ENCODE measurements at places on chromosomes 16 and 17.

- DNase-seq = no peak
Measured at GRCh38 chr16:62038646-62039045, 2.4 kb upstream of the CDH8 start.

- no peak for DNase-seq
Measured at GRCh38 chr17:27521281-27522027, 65.2 kb downstream of the KSR1 start.

DNA sequence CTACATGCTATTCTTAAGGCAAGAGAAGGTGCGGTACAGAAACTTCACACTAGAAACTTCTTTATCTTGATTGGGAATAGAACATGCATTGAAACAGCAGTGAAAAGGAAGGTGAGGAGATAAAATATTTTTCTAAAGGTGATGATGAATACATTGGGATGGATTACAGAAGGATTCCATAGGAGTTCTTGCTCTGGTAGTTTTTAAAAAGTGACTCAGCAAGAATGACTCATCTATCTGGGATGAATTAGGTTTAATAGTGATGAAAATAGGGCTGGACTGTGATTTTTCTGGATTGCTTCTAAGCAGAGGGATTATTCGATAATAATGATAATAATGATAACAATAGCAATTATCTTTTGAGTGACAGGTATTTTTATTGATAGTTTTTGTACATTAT, 65.6 kb upstream of the HS3ST4 start:
- DNase-seq = no peak

GRCh38 chr17:81305051-81305630, 10.0 kb upstream of the SLC38A10 start:
- DNase-seq = no peak

DNA sequence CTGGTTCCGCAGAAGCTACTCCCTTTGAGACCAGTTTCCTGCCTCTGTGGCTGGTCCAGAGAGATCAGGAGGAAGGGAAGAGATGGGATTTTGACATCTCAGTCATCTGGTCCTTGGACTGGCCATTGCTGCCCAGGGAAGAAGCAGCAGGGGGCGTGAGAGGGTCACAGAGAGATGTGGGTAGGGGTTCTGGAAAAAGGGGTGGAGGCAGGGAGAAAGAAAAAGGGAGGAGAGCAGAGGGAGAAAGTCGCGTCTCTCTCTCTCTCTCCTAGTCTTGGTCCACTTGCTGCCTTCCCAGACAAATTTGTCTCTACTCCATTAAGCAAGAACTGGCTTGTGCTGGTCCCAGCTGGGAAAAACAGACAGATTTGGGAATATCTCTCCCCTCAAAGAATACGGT, 4.4 kb downstream of the SHBG start:
- DNase-seq = no peak

DNA sequence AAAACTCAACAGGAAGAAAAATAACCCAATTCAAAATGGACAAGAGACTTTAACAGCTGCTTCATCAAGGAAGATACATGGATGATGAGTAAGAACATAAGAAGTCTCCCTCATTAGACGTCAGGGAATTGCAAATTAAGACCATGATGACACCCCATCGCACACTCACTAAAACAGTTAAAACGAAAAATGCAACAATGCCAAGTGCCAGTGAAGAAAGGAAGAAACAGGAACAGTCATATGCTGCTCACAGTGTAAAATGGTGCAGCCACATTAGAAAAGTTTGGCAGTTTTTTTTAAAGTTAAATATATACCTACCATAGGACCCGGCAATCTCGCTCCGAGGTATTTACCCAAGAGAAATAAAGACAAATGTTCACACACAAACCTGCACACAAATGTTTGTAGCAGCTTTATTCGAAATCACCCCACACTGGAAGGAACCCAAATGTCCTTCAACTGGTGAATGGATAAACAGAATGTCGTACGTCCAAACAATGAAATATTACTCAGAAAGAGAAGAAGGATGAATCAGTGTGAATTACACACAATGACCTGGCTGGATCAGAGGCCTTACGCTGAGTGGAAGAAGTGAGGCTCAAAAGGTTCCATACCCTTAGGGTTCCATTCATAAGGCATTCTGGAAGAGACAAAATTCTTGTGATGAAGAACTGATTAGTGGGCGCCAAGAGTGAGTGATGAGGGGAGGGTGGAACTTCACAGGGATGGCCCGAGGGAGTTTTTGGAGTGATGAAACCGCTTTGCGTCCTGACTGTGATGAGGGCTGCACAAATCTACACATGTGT, 110.3 kb downstream of the C16orf95 start:
- no peak for DNase-seq

- DNase-seq = no peak
Measured at GRCh38 chr17:17227608-17228520, 9.1 kb downstream of the FLCN start.

- no peak for DNase-seq
Measured at GRCh38 chr17:38330941-38331411, 12.8 kb downstream of the GPR179 start.

- DNase-seq = no peak
Measured at GRCh38 chr16:55552621-55553020, 13.9 kb upstream of the CAPNS2 start.

- no peak for DNase-seq
Measured at GRCh38 chr17:49979748-49980479, 10.9 kb downstream of the DLX4 start.

GRCh38 chr17:29613352-29613837, 9.3 kb downstream of the CORO6 start:
- no peak for DNase-seq

DNA sequence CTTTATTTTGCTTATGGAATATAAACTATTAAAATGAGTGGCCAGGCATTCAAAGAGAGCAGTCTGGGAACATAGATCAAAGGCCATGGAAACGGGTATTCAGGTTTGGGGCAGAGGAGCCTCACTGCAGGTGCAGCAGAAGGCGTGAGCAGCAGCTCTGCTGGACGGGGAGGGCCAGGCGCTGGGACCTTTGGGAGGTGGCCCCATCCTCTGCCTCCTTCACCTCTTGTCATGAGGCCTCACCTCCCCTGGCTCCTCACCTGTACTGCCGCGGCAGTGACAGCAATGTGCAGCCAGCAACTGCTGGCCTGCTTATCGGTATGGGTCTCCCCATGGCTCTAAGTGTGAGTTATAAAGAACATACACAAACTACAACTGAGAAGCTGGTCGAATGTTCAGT, 109.4 kb downstream of the CDK5R1 start:
- DNase-seq = no peak

GRCh38 chr17:30380643-30381339, 2.1 kb downstream of the CPD start:
- DNase-seq = no peak

- no peak for DNase-seq
Measured at GRCh38 chr17:393806-394717, 41.5 kb upstream of the RPH3AL start.

GRCh38 chr16:48271728-48272127, 24.4 kb upstream of the ABCC11 start:
- no peak for DNase-seq

DNA sequence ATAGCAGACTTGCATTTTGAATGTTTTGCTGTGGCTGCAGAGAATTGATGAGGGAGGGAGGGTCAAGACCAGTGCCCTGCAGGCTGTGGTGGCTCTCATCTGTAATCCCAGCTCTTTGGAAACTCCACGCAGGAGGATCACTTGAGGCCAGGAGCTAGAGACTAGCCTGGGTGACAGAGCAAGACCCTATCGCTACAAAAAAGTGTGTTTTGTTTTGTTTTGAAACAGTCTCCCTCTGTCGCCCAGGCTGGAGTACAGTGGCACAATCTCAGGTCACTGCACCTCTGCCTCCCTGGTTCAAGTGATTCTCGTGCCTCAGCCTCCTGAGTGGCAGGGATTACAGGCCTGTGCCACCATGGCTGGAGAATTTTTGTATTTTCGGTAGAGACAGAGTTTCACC, 1.9 kb upstream of the UBE2G1 start:
- no peak for DNase-seq

DNA sequence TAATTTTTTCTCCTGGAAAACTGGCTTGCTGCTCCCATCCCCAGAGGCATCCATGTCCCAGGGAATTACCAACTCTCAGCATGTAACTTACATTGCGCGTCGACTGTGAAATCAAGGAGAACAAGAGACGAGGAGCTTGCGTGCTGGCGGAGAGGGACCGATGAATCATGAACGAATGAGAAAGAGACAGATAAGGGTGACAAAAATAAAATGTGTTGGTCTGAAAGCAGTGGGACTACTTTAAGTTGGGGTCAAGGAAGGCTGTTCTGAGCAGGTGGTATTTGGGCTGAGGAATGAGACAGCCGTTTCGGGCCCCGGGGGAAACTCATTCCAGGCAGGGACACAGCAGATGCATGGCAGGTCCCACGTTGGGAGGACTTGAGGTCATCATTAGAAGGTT, 22.5 kb downstream of the ABAT start:
- no peak for DNase-seq

- no peak for DNase-seq
Measured at GRCh38 chr16:84582958-84583516, 34.8 kb downstream of the COTL1 start.

- no peak for DNase-seq
Measured at GRCh38 chr16:79171931-79172705, 428.4 kb downstream of the MAF start.

GRCh38 chr17:31561469-31562375, 170.2 kb downstream of the RAB11FIP4 start:
- DNase-seq = no peak
